Cardiac septum (tissue), 1 donor: ENCODE measurements at places on chromosomes 3 and 15. TPM values are rescaled to one million over a fixed set of nuclear protein-coding genes. Genes with fewer than 3 reads are reported as not detected.

GRCh38 chr15:45407786-45408185 lies 29.4 kb upstream of the GATM start:
- DNase-seq = no peak

XCR1 gene
- total RNA-seq = not detected

GNAT1 gene
- not detected for total RNA-seq

DNA sequence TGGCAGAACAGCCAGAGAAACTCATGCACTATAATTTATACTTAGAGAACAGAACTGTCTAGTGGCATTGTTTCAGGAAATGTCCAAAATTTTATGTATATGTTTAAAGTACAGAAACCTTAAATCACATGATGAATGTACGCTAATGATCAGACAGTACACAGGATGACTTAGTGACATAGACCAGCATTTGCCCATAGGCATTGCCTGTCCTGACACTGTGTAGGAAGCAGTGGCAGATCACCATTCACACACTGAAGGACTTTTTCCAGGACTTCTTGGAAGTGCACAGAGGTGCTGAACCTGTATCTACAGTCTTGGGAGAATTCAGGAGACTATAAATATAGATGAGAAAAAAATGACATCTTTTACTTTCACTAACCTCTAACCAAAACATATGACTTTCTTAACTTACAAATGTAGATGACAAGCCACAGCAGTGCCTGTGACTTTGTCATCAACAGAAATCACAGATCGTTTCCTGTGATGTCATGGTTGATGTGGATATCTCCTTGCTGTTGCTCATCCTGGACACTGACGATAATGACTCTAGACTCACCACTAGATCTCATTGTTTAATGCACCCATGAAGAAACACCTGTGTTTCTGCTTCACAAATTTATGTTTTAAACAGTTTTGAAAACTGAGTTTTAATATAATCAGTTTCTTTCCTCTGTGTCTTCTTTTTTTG lies 183.2 kb downstream of the CACNA2D3 start:
- no peak for DNase-seq

DNA sequence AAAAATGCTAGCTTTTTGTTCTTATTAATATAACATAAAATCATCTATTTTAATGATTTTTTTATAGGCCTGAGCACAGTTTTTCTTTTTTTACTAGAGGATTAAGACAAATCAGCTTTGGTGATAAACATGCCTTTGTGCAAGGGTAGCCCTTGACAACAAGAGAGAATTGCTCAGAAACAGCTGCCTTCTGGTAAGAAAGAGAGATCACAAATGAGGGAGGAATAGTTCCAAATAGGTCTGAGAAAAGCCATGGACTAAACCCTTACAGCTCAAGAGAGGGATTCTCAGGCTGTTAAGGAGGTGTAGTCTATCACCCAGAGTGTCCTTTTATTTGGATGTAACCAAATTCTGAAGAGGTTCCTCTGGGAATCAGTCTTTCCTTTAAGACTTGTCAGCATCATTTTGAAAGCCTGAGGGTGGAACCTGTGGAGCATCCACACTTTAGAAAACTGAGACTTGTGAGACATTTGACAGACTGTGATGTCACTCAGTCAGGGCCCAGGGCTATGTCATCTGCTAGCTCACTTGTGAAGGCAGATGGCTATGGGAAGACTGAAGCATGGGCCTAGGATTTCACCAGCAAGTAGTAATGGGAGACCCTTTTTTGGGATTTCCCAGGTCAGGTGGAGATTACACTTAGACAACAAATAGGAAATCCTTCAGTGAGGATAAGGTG lies 102.9 kb upstream of the KCNAB1 start:
- no peak for DNase-seq

GRCh38 chr3:64612082-64612860 lies 75.5 kb downstream of the ADAMTS9 start:
- no peak for DNase-seq

GRCh38 chr3:110400315-110400714 lies 671.3 kb upstream of the NECTIN3 start:
- no peak for DNase-seq

DNA sequence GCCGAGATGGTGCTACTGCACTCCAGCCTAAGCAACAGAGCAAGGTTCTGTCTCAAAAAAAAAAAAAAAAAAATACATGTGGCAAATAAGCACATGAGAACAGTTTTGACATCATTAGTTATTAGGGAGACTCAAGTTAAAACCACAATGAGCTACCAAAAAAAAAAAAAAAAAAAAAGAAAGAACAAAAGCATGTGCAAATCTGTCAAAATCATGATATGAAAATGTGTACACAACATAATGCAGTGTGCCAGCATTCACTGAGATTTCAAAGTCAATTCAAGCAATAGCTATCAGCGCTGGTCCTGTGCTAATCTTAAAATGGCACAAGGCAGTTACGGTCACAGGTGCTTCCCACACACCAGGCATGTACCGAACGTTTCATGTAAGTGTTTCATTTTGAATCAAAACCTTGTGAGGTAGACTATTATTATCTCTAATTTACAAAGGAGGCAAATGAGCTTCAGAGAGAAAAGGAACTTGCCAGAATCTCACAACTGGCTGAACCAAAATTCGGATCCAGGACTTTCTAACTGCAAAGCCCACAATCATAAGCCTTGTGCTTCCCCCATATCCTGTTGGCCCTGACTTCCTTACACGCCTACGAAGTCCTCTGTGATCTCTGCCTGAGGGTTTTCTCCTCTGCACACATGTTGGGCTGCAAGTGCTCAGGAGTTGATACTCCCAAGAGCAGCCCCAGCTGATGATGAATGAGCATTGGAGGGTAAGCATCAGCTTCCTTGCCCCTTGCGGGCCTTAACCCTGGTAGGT lies 200.1 kb upstream of the PROK2 start:
- DNase-seq = no peak

GRCh38 chr3:46351646-46352045 lies 2.3 kb upstream of the CCR2 start:
- DNase-seq = no peak

GRCh38 chr15:85837881-85838280 lies 43.2 kb upstream of the KLHL25 start:
- no peak for DNase-seq

DNA sequence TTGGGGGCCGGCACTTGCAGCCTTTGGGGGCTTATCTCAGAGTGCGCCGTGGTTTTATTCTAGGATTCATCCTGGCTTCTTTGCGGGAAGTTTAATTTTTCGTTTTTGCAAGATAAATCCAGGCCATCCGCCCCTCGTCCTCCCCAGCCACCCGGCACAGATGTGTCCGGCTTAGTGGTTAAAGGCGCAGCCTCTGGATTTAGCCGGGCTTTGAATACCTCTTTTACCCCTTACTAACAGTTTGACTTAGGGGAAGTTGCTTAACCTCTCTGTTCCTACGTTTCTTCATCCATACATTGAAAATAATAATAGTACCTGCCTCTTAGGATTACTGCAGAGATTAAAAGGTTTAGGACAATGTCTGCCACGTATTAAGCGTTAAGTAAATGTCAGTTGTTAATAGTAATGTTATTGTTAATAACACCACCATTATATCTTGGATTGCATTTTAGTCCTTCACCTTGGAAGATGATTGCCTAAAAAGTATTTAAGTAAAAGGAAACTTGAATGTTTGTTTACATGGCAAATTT lies 714 bp downstream of the ECT2 start:
- DNase-seq = no peak

NR2E3 gene
- total RNA-seq = not detected
